Hippocampal formation (tissue), 2 donors: ENCODE measurements at places on chromosomes 12 and 14.

DNA sequence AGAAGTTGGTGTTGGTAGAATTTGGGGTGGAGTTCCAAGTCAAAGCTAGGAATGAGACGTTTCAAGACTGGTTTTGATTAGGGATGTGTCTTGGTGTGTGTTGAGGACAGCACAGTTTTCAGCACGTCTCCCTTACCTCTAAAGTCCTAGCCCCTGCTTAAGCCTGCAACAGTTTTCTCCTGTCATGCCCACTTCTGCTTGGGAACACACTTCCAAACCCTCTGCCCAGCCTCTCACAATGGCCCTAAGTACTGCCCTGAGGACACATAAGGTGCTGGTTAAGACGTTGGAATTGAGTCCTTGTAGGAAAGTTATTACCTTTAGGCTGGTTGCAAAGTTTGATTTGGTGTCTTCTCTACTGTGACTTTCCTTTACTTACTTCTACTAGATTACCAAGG is 710 bp upstream of the BMAL2 start:
- no peak for DNase-seq

GRCh38 chr14:33655421-33655820 is 295.5 kb downstream of the EGLN3 start:
- DNase-seq = no peak

GRCh38 chr14:103520657-103521437 is 1.8 kb downstream of the CKB start:
- DNase-seq = peak; percentile 64

DNA sequence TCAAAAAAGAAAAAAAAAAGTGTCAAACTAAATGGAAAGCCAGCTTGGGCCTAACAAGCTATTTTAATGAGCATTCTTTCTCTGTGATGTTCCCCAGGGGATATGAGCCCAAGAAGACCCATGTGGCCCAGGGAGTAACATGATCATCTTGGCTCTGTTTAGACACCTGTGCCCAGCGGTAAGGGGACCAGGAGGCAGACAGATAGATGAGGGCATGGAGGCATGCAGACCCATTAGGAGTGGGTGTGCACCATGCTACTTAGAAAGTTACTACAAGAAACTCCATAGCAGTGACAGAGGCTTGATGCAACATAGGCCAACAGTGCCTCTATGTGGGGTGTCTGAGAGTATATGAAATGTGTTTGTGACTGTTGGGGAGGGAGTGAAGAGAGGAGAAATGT is 3.1 kb upstream of the CREBL2 start:
- DNase-seq = no peak

DNA sequence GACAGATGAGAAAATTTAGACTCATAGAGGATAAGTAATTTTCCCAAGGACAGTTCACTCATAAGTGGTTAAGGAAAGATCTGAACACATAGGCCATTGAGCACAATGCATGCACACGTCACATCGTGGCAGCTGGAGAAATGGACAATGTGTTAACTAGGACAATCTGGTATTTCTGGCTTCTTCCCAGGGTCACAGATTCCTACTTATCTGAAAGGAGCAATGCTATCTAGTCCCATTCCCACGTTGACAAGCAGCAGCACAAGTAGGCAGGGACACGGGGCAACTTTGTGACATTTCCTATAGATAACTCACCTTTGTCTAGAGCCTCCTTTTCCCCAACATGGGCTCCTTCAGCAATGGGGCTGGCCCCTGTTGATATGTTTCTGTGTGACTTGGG is 6.7 kb upstream of the CMAS start:
- no peak for DNase-seq
